ENCODE measurements at places on chromosomes 16 and 17. TPM values are rescaled to one million over a fixed set of nuclear protein-coding genes. Genes with fewer than 3 reads are reported as not detected.

The RPL13 gene
- 1,162 TPM for total RNA-seq

DNA sequence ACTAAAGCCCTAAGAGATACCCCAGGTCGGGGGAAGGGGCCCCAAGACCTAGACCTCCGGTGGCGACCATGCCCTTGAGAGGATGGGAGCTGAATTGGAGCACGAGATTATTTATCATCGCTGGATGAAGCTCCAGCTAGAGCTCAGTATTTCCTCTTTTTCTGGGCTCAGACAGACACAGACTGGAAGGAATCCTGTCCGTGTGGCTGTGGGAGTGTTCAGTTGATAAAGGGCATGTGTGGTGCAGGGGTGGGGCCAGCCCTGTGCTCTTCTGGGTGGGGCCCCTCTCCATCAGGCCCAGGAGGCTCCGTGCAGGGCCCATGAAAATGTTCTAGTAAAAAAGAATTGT is 6.3 kb upstream of the CBX4 start:
- DNase-seq, result no peak

GRCh38 chr17:77274096-77274845 is 133.5 kb downstream of the SEC14L1 start:
- no peak for DNase-seq

GRCh38 chr17:2170023-2170422 is 115.1 kb downstream of the HIC1 start:
- DNase-seq, result no peak

GRCh38 chr17:75808549-75808904 is 23.9 kb downstream of the UNK start:
- DNase-seq, result no peak

- no peak for DNase-seq
These were observed 5.0 kb upstream of the CCL4L2 start for GRCh38 chr17:36205637-36206485.

DNA sequence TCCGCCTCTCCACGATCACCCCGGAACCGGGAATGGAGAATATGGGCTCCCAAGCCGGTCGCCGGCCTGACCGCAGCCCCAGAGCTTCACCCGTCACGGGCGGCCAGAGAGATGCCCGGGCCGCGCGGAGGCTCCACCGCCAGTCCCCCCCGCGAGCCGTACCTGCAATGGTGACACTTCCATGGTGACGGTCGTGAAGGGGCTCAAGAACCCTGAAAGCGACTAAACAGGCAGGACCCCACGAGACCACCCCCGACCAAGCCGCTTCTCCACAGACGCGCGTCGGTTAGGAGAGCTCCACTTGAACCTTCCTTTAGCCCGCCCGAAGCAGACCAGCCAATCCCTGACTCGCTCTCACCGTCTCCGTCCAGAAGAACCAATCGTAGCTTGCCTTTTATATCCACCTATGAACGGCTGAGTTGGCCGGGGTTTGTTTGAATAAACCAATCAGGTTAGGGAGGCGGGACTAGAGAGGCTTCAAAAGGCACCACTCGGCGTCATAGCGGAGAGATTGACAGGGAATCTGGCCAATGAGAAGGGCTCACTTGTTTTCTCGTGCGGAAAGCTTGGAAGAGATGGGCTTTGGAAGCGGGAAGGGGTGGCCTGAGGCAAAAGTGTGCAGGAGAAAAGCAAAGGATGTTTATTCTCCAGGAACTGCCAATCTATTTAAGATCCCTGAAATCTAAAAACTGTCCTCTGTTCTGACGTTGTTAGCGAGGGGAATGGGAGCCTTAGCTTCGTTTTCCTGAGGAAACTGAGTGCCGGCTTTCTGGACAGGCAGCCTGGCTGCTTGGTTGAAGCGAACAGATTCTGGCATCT is at the start of gene TOP2A:
TOP2A (minus strand) TSS at position 288 of the 819 bp plus-strand sequence; CDS start at position 183, 105 bp downstream.
- peak; percentile 92 for DNase-seq

The RHBDF2 gene
- total RNA-seq, result 17.9 TPM

- DNase-seq, result no peak
These were observed 15.5 kb upstream of the BRCA1 start for GRCh38 chr17:43140396-43141332.

- DNase-seq, result peak; percentile 96
These were observed 15.8 kb downstream of the SLC7A5 start for GRCh38 chr16:87853411-87854052.

The PRAC2 gene
- not detected for total RNA-seq

The TBC1D3H gene
- not detected for total RNA-seq

DNA sequence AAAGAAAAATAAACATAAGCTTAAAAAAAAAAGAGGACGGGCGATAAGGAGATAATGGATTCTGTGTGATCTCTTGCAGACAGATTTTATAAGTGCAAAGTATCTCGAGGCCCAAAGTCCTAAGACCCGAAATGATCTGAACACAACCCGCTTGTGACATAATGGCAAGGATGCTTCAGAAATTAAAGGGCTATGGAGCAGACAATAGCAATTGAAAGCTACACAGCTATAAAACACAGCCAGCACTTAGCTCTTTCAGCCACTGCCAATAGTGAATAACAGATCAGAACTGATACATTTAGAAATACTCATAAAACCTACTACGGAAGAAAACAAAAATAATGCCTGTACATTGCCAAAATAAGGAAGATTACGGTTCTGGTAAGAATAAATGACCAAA is 117.5 kb downstream of the ZFHX3 start:
- DNase-seq, result no peak

DNA sequence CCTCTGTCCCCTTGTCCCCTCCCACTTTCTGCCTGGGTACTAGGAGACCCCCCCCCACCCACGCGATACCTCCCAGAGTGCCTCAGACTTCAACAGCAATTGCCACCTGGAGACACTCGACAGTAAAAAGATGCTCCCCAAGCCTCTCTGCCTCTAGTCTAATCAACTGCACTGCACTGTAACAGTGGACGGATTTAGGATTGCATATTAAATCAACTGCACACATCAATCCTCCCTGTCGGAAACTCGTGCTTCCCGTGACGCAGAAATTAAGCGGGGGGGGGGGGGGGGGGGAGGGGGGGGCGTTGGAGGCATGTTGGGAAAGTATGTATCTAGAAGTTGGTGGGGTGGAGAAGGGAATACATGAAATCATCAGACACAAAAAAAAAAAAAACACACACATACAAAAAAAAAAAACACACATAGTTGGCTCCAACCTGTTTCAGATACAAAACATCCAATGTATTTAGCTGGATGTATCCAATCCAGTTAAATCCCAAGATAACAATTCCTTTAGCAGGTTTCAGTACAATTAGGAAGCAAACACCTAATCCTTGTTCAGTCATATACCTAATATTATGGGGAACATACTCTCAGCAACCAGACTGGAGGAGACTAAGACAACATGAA is 29.7 kb downstream of the FAM222B start:
- DNase-seq, result no peak

The ITGAD gene
- 0.11 TPM for total RNA-seq

GRCh38 chr16:81987121-81987520 is 24.1 kb downstream of the SDR42E1 start:
- DNase-seq, result no peak

The GSDMA gene
- total RNA-seq, result 1.4 TPM

DNA sequence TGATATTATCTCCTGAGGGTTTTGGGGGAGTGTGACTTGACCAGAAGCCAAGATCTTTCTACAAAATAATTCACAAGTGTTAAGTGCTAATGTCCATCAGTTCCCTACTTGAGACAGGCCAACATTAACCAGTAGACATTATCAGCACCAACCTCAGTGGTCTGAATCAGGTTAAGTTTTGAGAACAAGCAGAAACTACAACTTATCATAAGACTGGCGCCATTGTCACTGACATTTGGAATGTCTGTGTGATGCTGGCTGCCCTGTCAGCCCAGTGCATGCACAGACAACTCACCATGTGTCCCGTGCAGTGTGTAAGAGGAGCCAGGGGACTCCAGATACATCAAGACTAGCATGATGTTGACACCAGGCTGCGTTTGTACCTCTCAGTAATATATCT is 76.8 kb downstream of the CCDC182 start:
- no peak for DNase-seq

The PLXDC1 gene
- 19.3 TPM for total RNA-seq

- no peak for DNase-seq
These were observed 10.1 kb upstream of the ERCC4 start for GRCh38 chr16:13909872-13910303.

DNA sequence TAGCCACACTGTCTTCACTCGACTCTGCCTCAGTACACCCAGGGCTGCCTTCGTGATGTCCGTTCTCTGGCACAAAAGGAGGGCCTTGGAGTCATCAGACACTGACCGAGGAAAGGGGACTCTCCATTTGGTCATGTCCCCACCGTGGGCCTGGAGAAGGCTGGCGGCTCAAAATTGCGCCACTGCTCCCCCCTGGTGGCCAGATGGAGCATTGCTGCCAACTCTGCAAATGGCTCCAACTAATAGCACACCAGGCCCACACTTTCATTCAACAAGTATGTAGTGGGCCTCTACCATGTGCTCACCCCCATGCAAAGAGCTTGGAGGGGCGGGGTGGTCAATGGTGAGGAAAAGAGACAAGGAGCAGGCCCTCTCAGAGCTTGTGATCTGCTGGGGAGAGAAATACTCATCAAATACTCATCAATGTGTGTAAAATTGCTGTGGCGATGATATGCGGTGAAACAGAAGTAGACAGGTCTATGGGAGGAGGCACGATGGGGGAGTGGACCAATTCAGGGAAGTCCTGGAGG is 5.2 kb upstream of the GRIN2C start:
- peak; percentile 85 for DNase-seq

- DNase-seq, result no peak
These were observed 157.0 kb downstream of the COPRS start for GRCh38 chr17:31702041-31702440.

DNA sequence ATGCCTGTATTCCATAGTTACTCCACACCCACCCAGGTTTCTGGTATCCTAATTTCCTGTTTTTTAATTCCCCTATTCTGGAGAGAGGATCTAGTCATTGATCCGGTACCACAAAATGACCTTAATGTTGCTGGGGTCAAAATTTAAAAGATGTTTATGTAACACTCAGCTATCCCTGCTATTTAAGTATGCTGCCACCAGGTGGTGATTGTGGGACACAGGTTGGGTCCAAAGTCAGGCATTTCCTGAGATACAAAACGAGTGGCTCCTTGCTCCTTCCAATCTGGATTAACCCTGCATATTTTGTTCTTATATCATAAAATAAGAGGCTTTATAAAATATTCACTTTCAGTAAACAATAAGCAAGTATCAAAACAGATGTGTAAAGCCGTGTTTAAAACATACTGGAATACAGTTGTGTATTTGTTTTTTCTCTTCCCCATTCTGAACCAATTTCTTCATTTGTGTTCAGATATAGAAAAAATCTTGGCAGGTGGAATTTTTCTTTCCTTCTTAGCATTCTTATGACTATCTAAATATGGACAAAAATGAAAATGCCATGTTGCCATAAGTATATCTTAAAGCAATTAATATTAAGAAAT is 16.3 kb downstream of the HS3ST4 start:
- DNase-seq, result no peak

DNA sequence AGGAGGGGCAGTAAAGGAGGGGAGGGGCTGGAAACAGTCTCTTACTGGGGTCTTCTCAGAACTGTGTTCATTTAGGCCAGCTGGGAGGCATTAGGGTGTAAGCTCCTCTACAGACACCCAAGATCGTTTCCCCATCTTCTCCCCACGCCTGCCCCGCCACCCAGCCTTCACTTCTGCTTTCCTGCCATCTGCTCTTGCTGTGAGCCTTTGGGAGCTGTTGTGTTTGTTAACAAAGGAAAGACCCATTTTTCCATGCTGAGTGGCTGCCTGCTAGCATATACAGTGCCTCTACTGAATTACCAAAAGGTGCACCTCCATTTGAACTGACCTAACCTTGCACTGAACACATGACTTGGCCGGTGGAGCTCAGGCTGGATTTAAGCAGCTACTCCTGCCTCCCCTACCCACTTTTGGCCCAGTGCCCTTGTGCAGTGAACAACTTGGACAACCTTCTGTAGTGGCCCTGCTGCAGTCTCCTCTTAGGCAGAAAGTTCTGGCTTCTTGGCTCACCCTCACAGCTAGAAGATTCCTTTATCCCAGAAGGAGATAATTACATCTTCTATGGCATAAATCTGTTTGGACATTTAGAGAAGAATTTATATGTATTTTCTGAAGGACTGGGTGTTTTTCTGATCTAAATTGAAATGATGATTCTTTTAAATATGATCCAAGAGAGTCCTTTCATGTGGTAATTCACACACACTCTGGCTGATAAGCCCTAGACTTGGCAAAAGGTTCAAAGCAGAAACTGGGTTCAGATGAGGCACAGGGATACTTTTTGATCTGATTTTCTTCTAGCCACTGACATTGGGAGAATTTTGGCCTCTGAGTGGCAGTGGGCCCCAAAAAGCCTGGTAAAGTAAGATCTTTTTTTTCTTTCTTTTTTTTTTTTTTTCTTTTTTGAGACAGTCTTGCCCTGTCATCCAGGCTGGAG is 81.9 kb upstream of the HNF1B start:
- DNase-seq, result no peak

GRCh38 chr16:47511882-47512281 is 50.8 kb downstream of the PHKB start:
- DNase-seq, result no peak

- DNase-seq, result peak; percentile 50
These were observed 16.6 kb downstream of the TMC6 start for GRCh38 chr17:78111727-78112517.

DNA sequence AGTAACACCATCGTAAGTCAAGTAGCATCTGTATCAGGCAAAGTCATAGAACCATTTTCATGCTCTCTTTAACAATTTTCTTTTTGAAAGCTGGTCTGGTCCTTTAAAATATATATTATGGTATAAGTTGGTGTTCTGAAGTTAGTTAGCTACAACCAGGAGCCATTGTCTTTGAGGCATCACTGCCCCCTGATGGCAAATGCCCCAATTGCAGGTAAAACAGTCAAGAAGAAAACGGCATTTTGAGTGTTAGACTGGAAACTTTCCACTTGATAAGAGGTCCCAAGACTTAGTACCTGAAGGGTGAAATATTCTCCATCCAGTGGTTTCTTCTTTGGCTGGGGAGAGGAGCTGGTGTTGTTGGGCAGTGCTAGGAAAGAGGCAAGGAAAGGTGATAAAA is 14.1 kb downstream of the TP53 start:
- no peak for DNase-seq

GRCh38 chr17:71267668-71268067 is 853.2 kb upstream of the SOX9 start:
- DNase-seq, result no peak

- DNase-seq, result peak; percentile 94
These were observed 32.9 kb downstream of the KSR1 start for GRCh38 chr17:27489045-27489715.

The EDC4 gene
- 35.4 TPM for total RNA-seq

The CALB2 gene
- 1.7 TPM for total RNA-seq

GRCh38 chr17:56173958-56174835 is 20.9 kb downstream of the ANKFN1 start:
- DNase-seq, result no peak

DNA sequence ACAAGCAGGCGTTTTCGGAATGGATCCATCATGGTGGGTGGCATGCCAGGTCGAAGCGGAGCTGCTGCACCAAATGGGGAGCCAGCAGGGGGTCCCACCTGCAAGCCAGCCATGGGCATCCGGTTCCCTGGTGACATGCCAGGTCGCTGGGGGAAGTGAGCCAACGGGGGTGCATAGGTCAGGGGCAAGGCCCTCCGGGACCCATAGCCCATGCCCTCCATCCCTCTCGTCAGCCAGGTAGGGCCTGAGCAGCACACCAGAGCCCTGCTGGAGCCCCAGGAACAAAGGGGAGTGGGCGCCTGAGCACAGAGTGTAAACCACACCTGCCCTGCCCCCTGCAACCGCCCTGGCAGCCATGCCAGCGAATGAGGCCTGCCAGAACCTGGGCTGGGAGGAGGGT is 5.0 kb downstream of the SMARCD2 start:
- no peak for DNase-seq
